ENCODE measurements at places on chromosomes 7 and 10.

- DNase-seq, result no peak
Observed at GRCh38 chr7:92674379-92674778, 84.2 kb upstream of the FAM133B start.

GRCh38 chr7:476736-477360, 42.8 kb downstream of the PDGFA start:
- no peak for DNase-seq

DNA sequence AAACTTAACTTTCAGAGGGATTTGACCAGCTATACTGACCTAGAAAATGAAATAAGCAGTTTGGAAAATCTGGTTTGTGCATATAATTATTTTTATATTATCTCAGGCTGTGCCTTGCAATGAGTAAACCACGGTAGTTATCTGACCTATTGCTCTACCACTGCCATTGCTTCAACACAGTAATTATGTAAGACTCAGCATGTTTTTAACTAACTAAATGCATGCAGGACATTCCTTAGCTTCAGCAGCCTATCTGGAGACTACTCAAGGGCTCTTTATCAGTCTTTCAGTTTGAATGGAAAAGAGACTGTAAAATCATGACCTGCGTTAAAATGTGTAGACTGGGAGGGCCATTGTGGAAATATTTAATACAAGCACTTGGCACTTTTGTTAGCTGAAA, 22.5 kb downstream of the CHN2 start:
- DNase-seq, result no peak

DNA sequence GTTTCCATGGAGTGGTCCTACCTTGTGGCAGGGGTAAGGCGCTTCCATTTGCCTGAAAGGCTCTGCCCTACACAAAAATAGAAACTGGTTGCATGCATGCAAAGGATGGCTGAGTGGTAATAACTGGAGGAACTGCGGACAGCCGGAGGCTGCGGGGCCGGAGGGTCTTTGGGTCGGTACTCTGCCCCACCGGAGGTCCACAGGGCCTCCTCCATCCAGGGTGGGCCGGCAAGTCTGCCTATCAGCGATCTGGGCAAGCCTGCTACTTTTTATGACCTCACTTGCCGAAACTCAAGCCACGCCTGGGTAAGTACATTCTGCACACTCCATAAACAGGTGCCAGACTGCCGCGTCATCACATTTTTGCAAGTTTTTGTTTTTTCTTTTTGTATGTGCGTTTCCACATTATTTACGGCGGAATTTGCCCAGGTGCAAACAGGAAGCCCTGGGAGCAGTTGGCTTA, 30.0 kb downstream of the TACC2 start:
- no peak for DNase-seq

DNA sequence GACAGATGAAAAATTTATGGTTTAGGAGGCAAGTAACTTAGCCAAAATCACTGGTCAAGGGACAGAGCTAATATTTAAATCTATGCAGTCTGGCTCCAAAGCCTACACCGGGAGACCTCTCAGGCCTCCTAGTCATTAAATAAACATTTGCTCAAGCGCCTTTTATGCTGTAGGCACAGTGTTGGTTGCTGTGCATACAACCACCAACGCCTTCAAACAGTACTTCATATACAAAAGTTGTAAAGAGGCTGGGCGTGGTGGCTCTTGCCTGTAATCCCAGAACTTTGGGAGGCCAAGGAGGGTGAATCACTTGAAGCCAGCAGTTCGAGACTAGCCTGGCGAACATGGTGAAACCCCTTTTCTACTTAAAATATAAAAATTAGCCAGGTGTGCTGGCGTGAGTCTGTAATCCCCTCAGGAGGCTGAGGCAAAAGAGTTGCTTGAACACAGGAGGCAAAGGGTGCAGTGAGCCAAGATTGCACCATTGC, 159.8 kb downstream of the MAGI2 start:
- DNase-seq, result no peak

DNA sequence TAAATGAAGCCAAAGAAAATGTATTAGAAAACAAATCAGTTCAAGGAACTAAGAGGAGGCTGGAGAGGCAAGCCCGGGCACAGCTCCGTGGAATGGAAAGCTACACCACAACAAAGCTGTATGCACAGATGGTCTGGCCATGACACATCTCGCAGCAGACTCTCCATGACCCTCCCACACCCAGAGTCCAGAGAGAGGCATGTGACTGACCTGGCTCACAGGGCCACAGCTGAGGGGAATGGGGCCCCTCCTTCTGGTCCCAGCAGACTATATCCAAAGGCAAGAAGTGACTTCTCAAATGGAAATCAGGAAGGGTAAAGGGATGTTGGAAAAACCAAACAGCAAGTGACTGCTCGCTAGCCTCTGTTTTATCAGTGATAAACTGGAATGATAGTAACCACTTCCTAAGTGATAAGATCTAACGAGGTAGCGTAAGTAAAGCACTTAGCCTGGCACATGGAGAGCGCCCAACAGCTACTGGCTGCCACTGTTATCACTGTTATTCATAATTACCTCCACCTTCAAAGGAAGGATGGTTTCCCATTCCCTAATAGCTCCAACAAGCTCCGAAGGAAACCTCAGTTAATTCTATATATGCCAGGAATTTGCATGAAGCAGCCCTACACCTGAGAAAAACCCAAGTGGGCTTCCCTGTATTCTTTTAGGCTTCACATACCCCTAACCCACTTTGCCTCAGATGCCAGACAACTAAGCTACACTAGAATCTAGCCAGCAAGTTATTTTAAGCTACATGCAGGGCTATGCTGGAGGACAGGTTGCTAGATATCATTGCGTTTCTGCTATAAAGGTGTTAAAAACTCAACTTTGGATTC, 8.4 kb downstream of the OSBPL3 start:
- no peak for DNase-seq

GRCh38 chr7:45078125-45078681, 10.6 kb downstream of the NACAD start:
- no peak for DNase-seq

GRCh38 chr10:88330174-88330573, 252.9 kb downstream of the RNLS start:
- DNase-seq, result no peak

DNA sequence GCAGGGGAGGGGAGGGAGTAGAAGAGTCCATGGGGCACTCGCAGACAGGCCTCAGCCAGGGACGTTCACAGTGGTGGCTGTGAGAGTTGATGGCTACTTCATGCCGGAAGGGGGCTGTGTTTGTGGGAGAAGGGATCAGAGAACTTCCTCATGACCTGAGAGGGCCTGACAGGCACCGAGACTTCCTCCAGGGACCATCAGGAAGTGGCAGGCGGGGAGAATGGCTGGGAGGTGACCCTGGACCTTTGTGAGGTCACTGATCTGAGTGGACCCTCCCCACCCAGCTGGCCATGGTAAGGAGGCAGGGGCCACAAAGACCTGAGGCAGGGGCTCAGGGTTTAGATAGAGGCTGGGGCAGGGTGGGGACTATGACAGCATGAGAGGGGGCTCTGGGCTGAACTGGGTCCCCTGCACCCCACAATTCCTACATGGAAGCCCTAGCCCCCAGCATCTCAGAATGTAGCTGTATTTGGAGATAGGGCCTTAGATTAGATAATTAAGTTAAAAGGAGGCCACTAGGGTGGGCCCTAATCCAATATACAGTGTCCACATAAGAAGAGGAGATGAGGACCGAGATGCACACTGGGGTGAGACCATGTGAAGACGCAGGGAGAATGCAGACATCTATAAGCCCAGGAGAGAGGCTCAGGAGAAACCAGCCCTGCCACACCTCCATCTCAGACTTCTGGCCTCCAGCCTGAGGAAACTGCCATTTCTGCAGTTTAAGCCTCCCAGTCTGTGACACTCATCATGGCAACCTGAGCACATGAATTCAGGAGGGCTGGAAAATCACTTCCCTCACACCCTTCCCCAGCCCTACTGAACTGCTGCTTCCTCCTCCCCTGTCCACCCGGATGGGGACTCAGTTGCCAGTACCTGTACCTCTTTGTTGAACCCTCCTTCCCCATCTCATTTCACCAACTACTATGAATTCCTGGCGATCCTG, 273.9 kb upstream of the ZNF32 start:
- no peak for DNase-seq

DNA sequence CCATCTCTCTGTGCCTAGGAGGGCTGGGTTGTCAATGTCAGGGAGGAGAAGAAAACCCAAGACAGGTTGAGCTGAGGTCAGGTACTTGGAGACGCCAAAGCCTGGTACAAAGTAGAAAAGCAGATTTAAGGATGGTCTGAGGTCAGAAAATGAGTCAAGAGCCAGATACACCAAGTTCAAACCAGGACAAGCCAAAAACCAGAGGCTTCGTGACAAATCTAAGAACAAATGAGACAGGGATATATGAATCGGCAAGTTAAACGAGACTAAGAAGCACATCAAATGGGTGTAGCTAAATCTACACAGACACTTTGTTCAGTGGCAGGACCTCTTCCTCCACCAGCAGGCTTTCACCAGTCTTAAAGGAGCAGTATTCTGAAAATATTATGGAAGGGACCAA, 34.2 kb downstream of the C7orf33 start:
- DNase-seq, result no peak

- no peak for DNase-seq
Observed at GRCh38 chr10:63631991-63632390, 110.8 kb downstream of the REEP3 start.

- no peak for DNase-seq
Observed at GRCh38 chr7:128191136-128191844, 49.8 kb upstream of the LEP start.

DNA sequence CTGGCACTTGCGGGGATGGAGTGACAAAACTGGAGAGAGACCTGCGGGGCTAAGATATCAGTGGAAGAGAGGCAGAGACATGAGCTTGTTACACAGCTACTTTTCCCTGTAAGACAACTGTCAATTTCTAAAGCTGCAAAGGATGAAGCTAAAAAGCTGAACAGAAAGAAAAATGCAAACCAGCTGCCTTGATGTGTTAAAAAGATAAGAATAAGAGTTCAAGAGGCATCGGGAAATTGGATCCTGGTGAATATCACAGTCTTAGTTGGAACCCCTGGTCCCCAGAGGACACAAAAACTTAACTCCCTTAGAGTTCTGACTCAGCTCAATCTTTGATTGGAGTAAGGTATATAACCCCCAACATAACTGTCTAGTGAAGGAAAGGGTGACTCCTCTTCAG, 38.8 kb downstream of the VPS41 start:
- DNase-seq, result no peak

GRCh38 chr10:122145113-122145512, 126.0 kb upstream of the BTBD16 start:
- no peak for DNase-seq

- peak; percentile 61 for DNase-seq
Observed at GRCh38 chr10:123135415-123136141, at the start of gene HMX3. HMX3 (plus strand) TSS chr10:123135970; CDS start chr10:123136051, 81 bp downstream.

DNA sequence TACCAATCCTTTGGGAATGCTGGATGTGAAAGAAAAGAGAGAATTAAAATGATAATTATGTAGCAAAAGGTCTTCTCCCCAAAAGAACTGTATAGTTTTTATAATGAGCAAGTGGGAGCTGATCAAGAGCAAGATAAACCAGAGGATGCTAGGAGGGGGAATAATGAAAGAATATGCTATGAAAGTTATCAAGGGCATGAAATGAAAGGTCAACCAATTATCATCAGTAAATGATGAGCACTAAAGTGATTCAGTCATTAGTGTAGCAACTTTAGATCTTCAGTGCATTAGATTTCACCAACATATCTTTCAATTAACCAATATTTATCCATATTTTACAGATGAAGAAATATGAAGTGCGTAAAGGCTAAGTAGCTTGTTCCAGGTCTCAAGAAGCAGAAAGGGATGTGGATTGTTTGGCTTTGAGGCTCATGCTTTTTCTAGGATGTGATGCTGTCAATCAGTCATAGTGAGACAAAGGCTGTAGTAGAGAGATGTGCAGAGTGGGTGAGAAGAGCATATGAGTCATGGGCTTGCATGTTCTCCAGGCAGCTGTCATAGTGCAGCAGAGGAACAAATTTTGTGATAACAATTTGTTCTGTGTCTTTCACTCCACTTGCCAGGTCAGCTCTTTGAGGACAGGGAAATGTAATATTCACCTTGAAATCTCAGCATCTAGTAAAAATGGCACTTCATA, 5.7 kb upstream of the OR2F2 start:
- no peak for DNase-seq

GRCh38 chr10:71796749-71797405, 23.6 kb upstream of the VSIR start:
- no peak for DNase-seq

DNA sequence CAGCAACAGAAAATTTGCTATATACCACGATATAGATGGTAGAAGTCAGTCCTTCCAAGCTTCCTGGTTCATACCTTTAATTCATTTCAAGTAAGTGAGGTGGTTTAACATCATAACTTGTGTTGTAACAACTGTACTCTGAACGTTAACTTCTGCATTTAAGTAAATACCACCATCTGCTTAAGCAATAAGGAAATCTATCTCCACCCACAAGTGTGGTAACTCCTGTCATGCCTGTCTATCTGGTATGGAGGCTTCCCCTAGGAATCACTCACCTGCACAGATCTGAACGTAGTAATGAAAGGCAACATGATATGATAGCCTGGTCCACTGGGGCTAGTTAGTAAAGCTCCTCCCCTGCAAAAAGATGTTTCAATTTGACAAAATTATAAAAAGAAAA, 2.3 kb downstream of the ERLIN1 start:
- no peak for DNase-seq

DNA sequence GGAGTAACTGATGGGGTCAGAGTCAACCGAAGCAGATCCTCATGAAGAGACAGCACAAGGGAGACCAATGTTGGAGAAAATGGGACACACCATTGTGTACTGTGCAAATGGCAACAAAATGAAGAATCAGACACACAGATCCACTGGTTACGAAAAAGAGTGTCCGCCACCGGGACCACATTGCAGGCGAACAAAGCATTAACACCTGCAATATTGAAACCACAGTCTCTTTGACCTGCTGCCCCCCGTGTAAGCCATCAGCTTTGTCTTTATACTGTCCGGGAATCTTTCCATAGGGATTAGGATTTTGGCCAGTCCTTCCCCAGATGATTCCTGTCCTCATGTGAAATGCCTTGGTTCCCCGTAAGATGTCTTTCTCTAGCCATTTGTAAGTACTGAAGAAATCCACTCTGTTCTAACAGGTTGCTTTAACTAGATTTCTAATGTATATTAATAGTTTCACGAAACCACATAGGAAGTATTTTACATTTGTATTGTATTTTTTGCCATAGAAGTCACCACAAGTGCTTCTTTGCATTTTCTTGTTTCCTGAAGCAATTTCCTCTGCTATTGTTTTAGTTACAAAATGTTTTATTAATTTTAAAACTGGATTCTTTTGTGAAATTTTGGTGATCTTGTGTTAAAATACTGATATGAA, 140.8 kb upstream of the NFE2L3 start:
- no peak for DNase-seq

DNA sequence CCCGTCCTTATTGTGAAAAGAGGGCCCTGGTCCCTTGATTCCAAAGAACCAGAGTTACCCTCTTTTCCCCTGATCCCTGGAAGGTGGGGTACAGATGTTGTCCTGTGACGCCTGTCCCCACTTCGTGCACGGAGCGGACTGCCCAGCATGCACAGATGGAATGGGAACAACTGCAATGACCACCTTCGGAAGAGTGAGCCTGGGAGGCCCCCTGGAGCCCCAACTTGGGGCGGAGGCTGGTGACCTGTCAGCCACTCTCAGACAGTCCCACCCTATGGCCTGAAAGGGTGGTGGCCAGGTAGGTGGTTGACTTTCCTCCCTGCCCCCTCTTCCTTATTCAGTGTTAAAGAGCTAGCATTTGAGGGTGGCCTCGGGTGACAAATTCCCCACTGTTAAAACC, 196.6 kb upstream of the GALNT17 start:
- no peak for DNase-seq

- no peak for DNase-seq
Observed at GRCh38 chr10:47403446-47404318, 19.6 kb upstream of the ZNF488 start.

Data from activated T-cell treated with anti-CD3 and anti-CD28 coated beads, Interleukin-2, amount 50 U/mL, for 1 hour (primary cell).